Kasumi-1 (cell line): ENCODE measurements at places on chromosomes 2 and 18.
A peak's percentile ranks its signal among the peaks of the same experiment; 100 is the strongest.

- no peak for DNase-seq
Observed at GRCh38 chr2:1504311-1504750, 91.1 kb downstream of the TPO start.

DNA sequence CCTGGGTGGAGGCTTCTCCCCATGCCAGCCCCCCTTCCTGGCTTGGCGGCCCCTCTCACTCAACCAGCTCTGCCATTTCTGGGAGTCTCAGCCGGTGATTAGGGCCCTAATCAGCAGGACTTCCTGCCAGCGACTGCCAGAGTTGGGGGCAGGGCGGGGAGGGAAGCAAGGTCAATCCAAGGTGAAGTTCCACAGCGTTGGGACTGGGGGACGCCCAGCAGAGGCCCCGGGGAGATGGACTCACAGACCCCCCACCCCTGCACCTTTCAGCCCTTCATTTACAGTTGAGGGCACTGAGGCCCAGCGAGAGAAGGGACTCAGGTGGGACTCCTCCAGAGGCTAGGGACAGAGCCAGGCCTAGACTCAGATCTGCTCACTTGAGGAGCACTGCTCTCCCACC is 65.3 kb downstream of the TNS1 start:
- DNase-seq, result no peak

DNA sequence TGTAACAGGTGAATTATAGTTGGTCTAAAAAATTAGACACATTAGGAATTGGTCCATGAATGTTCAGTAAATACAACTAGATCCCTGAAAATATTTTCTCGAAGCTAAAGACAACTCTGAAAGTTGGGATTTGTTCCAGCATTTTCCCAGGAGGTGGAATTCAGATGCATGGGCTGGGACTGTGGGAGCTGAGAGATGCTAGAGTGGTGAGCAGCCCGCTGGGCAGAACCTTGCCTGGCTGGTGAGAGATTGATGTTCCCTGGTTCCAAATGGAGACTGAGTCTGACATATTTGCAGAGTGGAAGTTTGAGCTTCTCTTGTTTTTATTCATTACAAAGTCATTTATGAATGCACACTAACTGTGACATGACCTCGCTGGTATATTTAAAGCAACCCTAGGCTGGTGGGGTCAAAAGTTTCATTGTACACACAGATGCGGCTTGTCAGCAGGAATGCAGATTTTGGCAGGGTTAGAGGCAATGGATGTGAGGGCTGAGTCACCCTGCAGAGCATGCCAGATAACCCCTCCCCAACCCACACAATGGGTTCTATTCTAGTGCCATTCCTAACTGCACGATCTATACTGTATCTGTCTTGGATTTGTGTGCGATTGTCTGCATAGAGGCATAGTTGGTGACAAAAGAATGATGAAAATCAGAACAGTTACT is 23.5 kb upstream of the TMEM178A start:
- no peak for DNase-seq

DNA sequence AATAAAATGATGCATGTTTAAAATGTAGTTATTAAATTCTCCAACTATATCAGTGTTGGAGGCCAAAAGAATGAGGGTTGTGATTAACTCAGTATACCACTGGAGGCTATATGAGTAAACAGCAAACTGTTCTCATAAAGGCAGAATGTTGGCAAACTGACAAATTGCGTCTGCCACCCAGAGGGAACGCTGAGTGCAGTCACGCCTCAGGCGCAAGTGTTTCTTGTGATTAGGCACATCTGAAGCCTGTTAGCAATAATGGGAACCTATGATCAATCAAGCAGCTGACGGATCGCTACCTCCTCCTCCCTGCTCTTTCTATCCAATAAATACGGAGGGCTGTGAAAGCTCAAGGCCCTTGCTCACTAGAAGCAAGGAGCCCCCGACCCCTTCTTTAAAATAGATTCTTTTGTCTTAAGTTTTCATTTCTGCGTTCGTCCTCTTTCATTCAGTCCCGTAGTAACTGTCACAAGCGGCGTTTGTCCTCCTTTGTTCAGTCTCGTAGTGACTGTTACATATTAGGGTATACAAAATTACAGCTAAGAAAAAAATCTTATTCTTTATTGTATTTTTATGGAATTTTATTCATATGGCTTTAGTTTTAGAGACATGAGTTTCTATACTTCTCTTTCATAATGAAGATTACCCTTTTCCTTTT is 16.3 kb upstream of the RMND5A start:
- DNase-seq, result no peak

DNA sequence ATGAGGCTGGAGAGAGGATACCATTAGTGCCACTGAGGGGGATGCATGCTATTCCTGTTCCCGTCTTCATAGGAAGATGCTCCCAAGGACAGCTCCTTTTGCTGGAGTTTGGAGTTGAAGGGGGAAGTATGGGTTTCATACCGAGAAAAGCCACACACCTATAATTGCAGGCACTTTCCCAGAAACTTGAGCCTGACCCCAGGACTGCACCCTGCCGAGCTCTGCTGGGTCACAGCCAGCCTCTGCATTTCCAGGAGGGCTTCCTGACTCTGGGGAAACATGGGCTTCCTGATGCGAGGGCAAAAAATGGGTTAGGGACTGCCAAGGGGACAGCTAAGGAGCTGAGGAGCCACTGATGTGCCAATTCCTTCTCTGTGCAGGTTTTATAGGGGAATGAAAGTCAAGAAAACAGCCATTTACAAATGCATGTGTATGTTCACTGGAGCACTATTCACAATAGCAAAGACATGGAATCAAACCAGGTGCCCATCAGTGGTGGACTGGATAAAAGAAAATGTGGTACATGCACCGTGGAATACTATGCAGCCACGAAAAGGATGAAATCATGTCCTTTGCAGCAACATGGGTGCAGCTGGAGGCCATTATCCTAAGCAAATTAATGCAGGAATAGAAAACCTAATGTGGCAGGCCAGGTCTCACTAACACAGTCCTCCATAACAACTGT is 104.5 kb downstream of the ACAA2 start:
- no peak for DNase-seq

DNA sequence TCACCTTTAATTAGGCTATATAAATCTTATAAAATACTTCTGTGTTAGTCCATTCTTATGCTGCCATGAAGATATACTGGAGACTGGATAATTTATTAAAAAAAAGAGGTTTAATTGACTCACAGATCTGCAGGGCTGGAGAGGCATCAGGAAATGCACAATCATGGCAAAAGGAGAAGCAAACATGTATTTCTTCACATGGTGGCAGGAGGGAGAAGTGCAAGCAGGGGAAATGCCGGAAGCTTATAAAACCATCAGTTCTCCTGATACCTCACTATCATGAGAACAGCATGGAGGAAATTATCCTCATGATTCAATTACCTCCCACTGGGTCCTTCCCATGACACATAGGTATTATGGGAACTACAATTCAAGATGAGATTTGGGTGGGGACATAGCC is 504.4 kb downstream of the RIT2 start:
- DNase-seq, result no peak

GRCh38 chr2:100334929-100335328 is 12.6 kb upstream of the LONRF2 start:
- no peak for DNase-seq

DNA sequence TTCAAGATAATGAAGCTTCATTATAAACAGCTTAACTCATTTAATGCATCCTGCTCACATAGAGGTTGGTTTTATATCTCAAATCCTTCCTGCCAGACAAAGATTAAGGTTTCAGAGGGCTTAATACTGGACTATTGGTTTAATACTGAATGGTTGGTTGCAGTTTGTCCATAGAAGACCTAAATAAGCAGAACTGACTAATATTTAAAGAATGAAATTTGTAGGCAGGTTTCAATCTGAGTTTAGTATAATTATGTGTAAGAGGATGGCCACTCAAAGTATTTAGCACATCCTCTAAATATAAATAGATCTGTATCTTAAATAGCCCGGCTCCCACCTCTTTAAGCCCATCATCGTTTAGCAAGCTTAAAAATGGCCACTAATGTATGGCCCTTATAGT is 92.5 kb downstream of the EPB41L5 start:
- DNase-seq, result no peak

DNA sequence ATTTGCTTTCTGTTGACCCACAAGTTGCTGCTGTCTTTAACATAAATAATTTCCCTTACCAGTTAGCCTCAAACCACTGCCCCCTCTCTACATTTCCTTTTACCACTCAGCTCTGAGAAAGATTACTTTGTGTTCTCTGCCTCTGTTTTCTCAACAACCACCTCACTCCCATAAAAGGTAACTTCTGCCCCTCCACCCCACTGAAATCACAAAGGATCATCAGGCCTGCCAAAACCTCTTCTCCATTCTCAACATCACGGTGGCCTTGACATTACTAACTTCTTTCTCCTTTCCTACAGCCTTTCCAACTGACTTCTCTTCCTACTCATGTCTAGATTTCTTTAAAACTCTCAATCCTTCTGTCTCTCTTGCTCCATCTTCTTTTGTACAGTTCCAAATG is 10.1 kb downstream of the ACADL start:
- no peak for DNase-seq

DNA sequence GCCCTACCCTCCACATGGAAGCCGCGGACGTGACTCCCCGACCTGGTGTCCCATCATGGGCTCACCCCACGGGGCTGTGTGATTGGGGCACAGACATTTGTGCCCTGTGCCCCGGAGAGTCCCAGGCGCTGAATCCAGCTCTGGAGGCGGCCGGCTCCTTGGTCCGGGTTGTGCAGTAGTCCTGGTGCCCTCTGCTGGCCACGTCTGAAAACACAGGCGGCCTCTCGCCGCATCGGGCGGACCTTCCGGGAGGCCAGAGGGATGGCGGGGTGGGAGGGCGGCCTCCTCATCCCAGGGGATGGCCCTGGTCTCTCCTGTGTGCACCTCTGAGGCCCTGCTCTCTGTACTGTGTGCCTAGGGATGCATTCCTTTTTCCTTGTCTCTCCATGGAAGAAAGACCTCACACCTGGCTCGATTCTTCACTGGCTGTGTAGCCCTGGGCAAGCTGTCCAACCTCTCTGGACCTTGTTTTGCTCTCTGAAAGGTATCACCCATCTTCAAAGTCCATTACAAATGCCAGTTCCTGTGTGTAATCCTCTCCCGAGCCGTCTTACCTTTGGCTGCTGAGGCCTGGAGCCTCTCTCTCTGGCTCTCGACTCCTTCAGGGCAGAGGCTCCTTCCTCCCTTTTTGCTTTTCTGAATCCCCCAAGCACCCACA is 27.6 kb downstream of the CELF4 start:
- DNase-seq, result peak; percentile 49

GRCh38 chr2:147086715-147087114 is 758.1 kb upstream of the ACVR2A start:
- no peak for DNase-seq

- no peak for DNase-seq
Observed at GRCh38 chr2:60353863-60354262, 199.6 kb downstream of the BCL11A start.

DNA sequence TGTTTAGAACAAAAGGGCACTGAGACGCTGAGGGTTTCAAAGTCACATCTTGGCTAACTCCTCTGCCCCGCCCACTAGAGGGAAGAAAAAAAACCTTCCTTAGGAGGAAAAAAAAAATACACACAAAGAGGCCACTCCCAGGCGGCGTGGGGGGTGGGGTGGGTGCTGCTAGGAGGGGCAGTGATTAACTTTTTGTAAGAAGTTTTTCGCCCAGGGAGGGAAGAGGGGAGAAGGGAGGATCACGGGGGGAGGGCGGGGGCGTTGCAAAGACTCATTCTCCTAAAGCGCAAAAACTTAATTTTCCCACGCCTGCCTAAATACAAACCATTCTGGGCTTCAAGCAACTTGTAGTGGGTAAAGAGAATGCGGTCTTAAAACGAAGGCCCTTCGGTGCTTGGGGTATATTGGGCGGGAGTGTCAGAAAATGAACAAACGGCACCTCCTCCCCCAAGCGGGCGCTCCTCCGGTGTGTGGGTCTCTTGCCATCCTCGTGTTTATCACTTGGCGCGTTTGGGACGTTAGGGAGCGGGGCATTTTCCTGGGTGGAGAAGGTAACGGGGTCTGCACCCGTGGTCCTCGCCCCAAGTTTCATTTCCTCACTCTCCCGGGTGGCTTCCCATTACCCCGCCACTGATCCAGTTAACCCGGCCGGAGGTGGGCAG is 1.7 kb downstream of the CXCR4 start:
- DNase-seq, result peak; percentile 33

GRCh38 chr2:208092093-208092832 is 32.1 kb downstream of the CRYGD start:
- DNase-seq, result no peak

DNA sequence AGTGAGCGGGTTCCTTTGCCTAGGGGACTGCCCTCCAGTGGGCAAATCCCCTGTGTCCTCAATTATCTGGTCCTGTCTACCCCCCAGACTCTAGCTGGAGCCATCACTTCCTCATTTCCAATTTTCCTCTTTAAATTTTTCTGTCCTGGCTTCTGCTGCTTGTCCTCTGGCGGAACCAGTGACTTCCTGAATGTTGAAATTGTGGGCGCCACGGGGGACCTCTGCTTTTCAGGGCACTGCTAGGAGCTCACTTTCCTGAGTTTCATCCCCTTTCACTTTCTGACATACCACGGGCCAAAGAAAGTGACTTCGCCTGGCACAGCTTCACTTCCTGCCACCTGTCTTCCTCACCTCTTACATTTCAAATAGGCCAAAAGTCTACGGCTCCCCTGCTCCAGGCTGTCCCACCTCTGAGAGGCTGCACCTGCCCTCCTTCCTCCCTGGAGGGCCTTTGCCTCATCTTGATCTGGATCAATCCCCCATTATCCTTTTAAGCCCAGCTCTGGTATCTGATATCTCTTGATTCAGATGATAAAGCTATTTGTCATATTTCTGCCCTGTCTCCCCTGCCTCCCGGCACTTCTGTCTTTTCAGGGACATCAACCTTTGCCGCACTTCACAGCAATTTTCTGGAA is 1.4 kb upstream of the MARCO start:
- peak; percentile 91 for DNase-seq

DNA sequence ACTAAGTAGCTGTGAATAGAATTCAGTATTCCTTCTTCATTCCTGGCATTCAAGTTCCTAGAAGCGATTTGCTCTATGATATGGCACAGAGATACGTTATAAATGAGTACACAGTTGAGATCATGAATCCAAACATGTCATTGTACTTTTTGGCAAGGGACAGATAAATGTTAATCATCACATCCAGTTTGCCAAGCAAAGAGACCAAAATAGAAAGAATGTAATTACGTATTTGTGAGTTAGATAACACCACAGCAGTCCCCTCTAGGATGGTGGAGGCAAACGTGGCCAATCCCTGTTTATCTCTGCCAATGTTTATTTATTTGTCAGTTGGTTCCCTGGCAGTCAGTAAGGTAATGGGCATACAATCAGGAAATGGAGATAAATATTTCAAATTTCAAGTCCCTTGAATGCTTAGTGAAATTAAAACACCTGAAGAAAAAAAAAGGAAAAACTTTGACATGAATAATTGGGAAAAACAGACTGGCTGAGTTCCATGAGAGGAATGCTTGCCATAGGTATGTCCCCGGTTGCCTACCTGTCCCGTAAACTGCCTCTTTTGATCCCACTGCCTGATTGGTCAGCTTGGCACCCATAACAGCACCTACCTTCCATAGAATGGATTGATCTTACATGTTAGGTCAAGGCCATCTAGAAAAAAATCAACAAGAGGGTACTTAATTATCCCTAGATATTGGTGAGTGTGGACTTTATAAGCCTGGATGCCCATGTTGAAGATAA is 451.1 kb upstream of the NETO1 start:
- DNase-seq, result no peak

- DNase-seq, result no peak
Observed at GRCh38 chr18:40907842-40908241, 1047.2 kb upstream of the PIK3C3 start.
